Skin of body (tissue), 3 donors: ENCODE measurements at places on chromosomes 2 and 18. TPM values are rescaled to one million over a fixed set of nuclear protein-coding genes. Genes with fewer than 3 reads are reported as not detected.

- DNase-seq, result no peak
These were observed 3.5 kb downstream of the CNDP2 start for GRCh38 chr18:74499633-74500032.

GRCh38 chr2:175624785-175625184 lies 377.3 kb downstream of the LNPK start:
- DNase-seq, result no peak

GRCh38 chr2:179790235-179791217 lies 70.9 kb downstream of the ZNF385B start:
- DNase-seq, result no peak

DNA sequence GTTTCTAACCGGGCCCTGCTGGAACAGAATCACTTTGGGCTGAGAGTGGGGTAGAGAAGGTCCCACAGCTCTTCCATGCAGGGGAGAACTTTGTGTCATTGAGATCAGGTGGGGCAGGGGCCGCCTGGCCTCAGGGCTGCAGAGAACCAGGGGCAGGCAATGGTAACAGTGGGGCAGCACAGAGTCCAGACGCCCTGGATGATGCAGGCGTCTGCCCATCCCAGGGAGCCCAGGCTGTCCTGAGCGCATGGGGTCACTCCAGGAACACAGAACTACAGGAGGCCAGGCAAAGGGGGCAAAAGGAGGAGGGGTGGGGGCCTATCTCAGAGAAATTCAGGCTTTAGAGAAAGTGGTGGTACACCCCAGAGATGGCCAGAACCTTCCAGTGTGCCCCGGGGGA lies 121.3 kb downstream of the NDUFA10 start:
- DNase-seq, result no peak

GRCh38 chr18:66780609-66781008 lies 176.7 kb upstream of the CDH19 start:
- no peak for DNase-seq

- no peak for DNase-seq
These were observed 700.9 kb downstream of the ERBB4 start for GRCh38 chr2:211837706-211838105.

DNA sequence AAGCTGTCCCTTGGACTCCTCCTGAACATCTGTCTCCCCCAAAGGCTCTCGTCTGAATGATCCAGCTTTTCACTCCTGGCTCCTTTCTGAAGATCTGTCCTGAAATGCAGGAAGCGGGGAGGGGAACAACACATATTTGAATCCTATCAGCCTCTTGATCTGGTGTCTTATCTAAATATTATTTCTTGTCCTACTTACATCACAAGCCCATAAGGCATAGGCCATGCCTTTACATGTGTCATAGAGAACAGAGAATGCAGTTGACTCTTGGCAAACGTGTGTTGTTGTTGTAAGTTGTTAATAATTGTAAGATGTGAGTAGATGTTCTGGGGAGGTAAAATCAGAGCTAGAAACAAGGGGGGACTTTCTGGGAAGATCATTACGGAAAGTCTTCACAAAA lies 57.4 kb downstream of the GATA6 start:
- DNase-seq, result no peak

GRCh38 chr2:46497766-46498165 lies 18.4 kb downstream of the TMEM247 start:
- no peak for DNase-seq

- no peak for DNase-seq
These were observed 24.8 kb downstream of the SP3 start for GRCh38 chr2:173940208-173941020.

DNA sequence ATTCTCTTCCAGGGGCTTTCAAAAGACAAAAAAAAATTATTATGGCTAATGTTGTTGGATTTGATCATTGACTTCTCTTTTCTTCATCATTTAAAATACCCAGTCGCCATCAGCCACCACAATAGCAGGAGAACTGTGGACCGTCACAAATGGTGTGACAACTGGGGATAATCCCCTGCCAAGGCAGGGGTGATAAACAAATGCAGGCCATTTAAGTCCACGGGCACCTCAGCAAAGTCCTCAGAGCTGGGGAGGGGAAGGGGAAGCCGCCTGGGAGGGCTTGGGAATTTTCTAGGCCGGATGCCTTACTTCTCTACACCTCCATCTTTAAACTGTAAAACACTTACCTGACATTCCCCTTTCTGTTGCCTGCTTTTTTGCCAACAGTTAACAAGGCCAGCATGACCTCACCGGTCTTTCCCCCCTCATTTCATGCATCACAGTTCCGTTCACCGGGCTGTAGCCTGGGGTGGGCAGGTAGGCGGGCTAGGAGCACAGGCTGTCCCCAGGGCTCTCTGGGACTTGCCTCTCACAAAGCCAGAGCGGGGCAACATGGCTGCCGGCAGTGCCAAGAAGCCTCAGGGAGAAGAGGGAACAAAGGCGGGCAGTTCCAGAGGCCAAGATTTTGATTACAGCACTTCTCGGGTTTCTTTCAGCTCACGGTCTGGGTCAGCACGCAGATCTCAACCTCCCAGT lies 820.4 kb downstream of the BCL11A start:
- no peak for DNase-seq

DNA sequence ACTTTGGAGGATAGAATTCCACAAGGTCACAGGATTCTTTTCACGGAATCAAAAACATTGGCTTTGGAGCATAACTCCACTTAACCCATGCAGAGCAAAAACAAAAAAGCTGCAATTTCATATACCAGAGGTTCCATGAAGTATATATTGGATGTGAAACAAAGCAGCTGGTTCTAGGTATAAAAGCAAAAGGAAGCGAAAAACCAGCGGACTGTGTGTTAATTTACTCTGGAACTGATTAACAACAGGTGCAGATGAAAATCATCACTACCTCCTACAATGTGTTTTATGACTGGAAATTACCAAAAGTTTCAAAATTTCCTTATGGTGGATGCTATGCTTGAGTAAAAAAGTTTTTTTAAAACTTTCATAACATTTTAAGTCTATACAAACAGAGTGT lies 54.4 kb upstream of the LINC00305 start:
- DNase-seq, result no peak

- no peak for DNase-seq
These were observed 5.1 kb upstream of the EML4 start for GRCh38 chr2:42164046-42164445.

- DNase-seq, result no peak
These were observed 15.7 kb upstream of the AMMECR1L start for GRCh38 chr2:127901339-127902056.

DNA sequence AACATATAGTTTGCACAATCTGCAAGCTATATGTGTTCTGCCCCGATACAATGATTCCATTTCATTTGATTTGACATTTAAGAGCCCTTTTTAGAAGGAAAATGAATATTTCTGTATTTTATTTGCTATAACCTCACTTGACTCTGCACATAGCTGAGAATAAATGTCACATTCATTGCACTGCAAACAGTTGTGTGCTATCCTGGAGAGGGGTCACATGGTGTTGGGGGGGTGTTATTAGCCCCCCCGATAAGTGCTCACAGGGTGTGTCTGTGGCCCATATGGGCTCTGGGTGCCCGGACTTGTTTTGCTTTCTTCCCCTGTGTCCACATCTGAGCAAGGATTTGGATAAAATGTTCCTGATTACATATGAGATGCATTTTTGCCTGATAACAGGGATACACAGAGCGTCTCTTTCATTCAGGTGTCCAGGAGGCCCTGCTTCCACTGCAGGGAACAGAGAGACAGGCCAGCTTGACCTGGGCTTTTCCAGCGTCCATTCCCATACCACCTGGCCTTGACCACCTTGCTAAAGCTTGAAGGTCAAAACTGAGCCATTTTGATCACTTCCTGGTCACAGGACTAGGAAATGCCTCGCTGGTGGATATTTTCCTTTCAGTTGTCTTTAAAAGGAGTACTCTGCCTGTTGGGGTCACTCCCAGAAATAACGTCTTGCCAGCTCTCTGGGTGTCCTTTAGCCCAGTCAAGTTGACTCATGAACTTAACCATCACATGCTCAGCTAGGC lies 38.4 kb upstream of the ID2 start:
- no peak for DNase-seq

DNA sequence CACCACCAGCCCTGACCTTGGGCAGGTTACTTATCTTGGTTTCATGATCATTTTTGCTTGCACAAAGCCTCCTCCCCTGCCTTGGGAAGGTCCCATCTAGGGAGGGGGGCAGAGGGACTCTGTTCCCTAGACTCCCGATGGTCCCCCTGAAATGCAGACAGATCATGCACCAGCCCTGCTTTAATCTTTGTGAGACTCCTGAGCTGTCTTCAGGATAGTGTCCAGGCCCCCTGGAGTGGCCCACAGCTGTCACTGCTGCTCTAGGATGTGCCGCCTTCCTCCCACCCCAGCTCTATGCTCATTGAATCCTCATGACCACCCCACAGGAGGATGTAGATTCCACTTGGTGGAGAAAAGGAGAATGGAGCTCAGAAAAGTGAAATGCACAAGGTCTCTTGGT lies 28.0 kb downstream of the PCARE start:
- DNase-seq, result no peak

DNA sequence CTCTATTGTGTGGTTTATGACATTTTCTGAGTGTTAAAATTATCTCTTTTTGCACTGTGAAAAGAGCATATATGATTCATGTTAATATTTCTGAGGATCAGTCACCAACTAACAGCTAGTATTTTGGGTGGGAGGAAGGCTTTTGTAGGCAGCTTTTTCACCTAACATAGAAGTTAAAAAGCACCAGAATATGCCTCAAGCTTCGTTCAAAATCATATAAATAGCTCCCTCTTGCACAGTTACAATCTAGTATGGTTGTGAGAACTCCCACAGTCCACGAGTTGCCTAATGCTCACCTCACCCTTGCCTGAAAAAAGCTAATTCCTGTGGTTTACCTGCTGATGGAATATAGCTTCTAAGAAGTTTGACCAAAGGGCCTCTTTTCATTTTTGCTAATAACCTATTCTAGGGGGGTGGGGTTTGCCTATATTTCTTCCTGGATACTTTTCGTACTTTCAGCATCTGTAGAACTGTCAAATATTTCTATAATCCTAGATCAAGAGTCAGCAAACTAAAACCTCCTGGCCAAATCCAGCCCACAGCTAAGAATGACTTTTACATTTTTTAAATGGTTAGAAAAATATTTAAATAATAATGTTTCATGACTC lies 167.1 kb upstream of the FOSL2 start:
- DNase-seq, result no peak

DNA sequence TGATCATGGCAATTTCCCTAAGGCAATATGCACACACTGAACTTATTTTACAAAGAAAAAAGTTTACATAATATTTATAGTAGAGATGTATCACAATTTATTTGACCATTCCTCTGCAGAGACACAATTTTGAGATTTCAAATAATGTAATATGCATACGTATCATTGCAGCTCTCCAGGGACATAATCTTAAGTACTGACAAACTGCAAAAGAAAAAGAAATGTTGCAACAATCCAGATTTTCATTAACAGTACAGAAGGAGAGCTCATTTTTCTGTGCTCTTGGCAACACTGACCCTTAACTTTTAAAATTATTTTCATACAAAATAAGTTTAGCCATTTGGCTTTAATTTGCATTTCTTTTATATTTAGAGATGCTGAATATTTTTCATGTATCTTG lies 710.2 kb upstream of the SLC39A10 start:
- peak; percentile 3 for DNase-seq

- no peak for DNase-seq
These were observed 86.9 kb downstream of the ACVR1 start for GRCh38 chr2:157789256-157789655.

- no peak for DNase-seq
These were observed 1056.6 kb upstream of the CHAC2 start for GRCh38 chr2:52710810-52711618.

DNA sequence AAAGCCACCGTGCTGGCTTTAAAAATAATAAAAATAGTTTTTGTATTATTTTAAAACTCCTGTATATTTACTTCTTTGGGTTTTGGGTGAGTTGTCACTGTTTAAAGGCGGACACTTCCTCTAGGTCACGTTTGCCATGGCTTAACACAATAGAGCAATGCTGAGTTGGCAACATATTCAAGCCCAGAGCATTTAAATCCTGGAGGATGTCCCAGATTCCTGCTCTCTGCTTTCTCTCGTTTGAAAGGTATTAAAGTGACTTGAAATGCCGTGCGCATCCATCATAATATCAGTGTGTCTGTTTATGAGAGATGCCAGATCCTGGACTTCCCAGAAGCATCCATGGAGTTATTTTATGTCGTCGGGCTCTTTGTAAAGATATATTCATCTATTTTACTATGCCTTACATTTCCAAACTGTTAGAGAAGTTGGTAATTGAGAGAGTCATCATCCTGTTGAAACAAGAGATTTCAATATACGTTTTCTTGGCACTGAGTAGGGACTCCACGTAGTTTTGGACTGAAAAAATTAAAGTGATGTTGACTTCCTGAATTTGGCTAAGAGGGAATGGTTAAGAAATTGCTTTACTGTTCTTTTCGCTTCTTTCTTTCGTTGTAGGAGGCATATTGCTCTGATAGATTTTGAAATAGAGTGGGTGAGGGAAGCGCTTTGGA lies 150.6 kb downstream of the ZNF236 start:
- no peak for DNase-seq

GRCh38 chr2:223365158-223365679 lies 236.9 kb downstream of the SCG2 start:
- no peak for DNase-seq

GRCh38 chr2:234679301-234679740 lies 182.4 kb upstream of the ARL4C start:
- no peak for DNase-seq

GRCh38 chr2:39571111-39571731 lies 94.5 kb upstream of the TMEM178A start:
- no peak for DNase-seq

DNA sequence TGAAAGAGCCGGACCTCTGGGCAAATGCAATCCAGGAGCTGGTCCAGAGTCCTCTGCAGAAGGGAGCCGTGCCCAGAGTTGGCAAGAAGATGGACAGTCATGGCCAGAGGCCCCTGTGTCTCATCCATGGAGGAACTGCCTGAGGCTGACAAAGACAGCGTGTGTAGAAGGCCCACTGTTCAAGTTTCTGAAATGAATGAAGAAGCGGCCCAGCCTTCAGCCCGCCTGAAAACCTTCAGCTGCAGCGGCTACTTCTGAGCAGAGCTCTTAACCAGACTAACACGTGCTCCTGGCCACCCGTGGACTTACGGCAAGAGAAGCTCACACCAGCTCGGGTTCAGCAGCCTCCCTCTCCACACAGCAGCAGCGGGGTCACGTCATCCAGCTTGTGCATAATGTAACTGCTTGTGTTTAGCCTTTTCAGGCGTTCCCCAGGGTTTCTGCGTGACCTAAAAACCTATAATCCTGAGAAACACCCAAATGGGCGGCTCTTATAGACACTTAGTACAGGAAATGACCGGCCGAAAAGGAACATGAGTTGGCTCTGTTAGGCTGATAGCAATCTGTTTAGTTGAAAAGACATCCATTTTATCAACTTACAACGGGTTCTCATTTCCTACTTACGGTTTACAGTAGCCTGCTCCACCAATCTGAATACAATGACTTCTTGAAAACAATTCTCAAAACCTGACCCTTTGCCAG lies at the start of gene FAM124B:
Gene FAM124B, minus strand, starts transcription at position 467 of the 702 bp plus-strand sequence. Its CDS starts 339 bp downstream, at position 128.
- DNase-seq, result peak; percentile 50

Gene ASXL3
- 6.1 TPM for total RNA-seq

Gene LBX2
- 0.20 TPM for total RNA-seq

Gene BCL2
- 32.2 TPM for total RNA-seq

Gene ANO7
- total RNA-seq, result 0.79 TPM

Gene VWC2L
- not detected for total RNA-seq

Gene SMYD5
- 15.3 TPM for total RNA-seq

Gene SLC40A1
- 265 TPM for total RNA-seq

Gene PSMA8
- total RNA-seq, result not detected

Gene MREG
- total RNA-seq, result 8.1 TPM

Gene CMPK2
- 3.1 TPM for total RNA-seq

Gene OR6B2
- not detected for total RNA-seq

Gene DNER
- total RNA-seq, result 3.3 TPM

Gene ITGA4
- total RNA-seq, result 19.0 TPM

Gene SULT6B1
- not detected for total RNA-seq

Gene IL36B
- 0.20 TPM for total RNA-seq

Gene UGT1A6
- total RNA-seq, result 3.0 TPM

Gene RTP5
- total RNA-seq, result not detected
